ENCODE measurements at places on chromosomes 1 and 21.
A peak's percentile ranks its signal among the peaks of the same experiment; 100 is the strongest.

- DNase-seq, result no peak
Measured at GRCh38 chr1:21342961-21343838, 52.9 kb upstream of the ECE1 start.

GRCh38 chr1:183432548-183432875 is 14.3 kb upstream of the NMNAT2 start:
- DNase-seq, result no peak

- DNase-seq, result no peak
Measured at GRCh38 chr1:29969576-29969975, 733.3 kb downstream of the PTPRU start.

DNA sequence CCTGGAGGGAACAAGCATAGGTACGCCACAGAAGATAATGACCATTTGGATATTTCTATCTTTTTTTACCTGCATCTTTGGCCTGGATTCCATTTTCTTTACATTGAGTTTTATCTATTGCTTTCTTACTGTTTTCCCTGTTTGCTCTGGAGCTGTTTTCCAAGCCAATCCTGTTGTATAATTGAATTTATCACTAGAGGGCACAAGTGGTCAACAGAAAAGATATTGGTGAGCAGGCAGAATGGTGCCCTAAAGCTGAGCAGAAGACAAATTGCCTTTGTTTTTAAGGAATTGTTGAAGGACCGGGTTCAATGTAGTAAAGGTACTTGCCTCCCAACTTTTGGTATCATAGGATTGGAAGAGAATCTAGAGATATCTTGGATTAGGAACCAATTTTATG is 152.8 kb downstream of the PPP1R12B start:
- peak; percentile 19 for DNase-seq

DNA sequence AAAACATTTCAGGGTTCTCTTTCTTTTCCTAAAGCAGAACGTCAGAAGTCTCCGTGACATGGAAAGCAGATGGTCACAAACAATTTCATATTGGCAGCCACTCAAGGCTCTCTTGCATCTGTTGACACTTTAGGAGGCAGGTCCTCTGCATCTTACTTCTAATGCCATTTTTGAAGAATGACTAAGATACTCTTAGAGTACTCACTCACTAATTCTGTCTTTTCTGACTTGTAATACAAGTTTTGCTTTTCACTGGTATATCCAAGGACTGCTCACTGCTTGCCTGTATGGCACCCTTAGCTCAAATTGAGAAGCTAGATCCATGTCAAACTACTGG is 68.3 kb downstream of the PRRX1 start:
- no peak for DNase-seq

- DNase-seq, result no peak
Measured at GRCh38 chr21:31426235-31426797, 82.3 kb upstream of the TIAM1 start.

DNA sequence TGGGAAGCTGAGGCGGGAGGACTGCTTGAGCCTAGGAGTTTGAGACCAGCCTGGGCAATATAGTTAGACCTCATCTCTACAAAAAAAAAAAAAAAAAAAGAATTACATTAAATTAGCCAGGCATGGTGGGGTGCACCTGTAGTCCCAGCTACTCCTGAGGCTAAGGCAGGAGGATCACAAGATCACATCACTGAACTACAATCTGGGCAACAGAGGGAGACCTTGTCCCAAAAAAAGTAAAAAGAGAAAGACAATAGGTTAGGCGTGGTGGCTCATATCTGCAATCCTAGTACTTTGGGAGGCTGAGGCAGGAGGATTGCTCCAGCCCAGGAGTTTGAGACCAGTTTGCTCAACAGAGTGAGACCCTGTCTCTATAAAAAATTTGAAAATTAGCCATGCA is 130.3 kb downstream of the TIAM1 start:
- DNase-seq, result no peak

DNA sequence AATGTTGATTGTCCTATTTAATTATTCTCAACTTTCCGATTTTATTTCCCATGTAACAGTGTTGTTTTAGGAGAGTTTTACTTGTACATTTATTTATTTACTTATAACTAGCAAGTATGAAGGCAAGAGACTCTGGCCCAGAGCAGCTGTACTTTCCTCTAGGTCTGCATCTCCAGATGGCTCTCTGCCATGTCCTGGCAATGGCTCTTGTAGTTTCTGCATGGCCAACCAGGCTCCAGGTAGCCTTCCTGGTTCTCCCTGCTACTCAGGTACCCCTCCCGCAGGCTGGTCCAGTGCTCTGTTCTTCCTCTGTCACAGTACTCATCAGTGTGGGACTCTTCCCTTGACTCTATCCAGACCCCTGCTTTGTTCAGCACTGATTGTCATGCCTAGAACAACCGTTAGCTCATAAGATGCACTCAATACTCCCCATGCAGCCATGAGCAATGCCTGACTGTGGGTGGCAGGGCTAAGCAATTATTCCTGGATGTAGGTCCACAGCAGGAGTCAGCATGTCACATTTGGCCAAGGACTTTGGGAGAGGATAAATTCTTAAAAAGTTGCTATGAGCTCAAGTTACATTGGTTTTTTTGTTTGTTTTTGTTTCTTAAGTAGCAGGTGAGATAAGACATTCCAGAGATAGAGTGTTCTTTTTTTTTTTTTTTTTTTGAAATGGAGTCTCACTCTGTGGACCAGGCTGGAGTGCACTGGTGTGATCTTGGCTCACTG is 10.9 kb upstream of the IL20 start:
- no peak for DNase-seq

- no peak for DNase-seq
Measured at GRCh38 chr1:45883658-45884057, 80.2 kb downstream of the MAST2 start.

DNA sequence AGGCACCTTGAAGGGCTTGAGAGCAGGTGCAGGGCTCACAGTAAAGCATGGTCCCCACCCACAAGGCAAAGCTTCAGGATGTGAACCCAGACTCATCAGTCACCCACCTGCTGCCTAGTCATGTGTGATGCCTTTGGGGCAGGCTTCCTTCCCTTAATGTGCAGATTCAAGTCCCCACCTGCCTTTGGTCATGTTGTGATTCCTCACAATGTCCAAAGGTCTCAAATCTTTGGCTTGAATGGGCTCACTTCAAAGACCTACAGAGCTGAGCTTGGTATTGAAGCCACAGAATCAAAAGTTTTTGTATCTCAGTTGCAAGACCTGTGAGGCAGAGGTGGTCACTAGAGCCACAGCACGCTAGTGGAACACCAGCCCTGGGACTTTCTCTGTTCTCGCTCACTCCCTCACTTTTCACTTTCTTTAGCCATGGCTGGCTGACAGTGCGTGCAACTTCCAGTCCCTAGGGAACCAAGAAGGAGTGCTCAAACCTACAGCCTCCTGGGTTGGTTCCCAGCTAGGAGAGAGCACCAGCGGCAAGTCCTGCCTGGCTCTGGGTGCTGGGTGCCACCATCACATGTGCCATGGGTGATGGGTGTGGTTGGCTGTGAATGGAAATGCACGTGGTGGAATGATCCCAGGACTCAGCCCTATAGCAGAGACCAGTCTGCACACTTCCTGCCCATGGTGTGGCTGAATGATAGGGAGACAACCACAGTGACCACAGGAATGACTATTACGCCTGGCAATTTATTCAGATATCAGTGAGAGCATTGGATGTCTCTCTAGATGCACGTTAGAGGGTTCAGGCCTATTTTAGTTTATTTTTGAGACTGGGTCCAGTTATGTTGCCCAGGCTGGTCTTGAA is 26.4 kb upstream of the CLIC6 start:
- no peak for DNase-seq

DNA sequence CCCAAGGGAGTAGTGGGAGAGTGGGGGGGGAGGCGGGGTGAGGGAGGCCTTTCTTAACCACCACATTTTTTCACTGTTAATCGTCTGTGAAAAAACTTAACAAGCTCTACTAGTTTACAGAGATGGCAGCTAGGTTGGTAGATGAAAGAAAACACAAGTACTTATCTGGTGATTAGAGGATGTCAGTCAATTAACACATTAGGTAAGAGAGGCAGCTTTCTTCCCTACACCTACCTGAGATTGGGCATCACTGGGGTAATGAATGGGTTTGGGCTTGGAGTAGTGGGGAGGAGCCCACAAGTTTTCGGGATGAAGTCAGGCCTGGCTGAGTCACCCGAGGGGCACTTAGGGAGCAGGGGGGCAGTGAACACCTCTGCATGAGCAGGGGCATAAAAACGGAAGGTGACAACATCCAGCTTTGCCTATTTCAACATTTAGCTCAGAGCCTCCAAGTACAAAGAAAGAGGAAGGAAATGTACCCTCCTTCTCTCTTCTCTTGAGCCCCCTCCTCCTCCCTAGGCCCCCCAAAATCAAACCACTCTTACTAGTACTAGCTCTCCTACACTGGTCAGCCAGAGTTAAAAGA is 2.5 kb downstream of the LBR start:
- DNase-seq, result no peak

DNA sequence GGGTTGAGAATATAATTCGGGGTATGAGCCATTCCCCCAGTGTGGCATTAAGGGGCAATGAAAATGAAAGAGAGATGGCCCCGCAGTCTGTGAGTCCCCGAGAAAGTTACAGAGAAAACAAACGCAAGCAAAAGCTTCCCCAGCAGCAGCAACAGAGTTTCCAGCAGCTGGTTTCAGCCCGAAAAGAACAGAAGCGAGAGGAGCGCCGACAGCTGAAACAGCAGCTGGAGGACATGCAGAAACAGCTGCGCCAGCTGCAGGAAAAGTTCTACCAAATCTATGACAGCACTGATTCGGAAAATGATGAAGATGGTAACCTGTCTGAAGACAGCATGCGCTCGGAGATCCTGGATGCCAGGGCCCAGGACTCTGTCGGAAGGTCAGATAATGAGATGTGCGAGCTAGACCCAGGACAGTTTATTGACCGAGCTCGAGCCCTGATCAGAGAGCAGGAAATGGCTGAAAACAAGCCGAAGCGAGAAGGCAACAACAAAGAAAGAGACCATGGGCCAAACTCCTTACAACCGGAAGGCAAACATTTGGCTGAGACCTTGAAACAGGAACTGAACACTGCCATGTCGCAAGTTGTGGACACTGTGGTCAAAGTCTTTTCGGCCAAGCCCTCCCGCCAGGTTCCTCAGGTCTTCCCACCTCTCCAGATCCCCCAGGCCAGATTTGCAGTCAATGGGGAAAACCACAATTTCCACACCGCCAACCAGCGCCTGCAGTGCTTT is 9.4 kb downstream of the PROX1 start:
- no peak for DNase-seq

- no peak for DNase-seq
Measured at GRCh38 chr1:212488436-212489283, 55.9 kb downstream of the NENF start.

GRCh38 chr1:154998201-154998780 is 4.3 kb upstream of the ZBTB7B start:
- no peak for DNase-seq

GRCh38 chr1:190175320-190175719 is 302.3 kb downstream of the BRINP3 start:
- no peak for DNase-seq

All from BE2C (cell line).